ENCODE measurements at places on chromosomes 7 and 10.

GRCh38 chr7:12094365-12094921 lies 116.7 kb upstream of the TMEM106B start:
- DNase-seq: no peak

DNA sequence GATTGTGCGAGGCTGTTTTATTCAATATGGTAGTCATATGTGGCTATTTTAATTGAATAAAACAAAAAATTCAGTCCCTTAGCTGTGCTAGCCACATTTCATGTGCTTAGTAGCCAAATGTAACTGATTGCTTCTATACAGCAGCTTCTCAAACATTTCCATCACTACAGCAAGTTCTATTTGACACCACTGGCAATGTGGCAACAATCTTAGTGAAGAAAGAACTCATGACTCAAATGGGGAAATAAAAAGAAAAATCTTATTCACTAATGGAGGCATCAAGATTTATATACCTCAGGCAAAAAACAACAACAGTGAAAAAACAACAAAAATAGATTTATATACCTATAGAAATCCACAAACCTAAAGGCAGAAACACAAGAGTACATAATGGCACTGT lies 17.9 kb downstream of the SEM1 start:
- no peak for DNase-seq

DNA sequence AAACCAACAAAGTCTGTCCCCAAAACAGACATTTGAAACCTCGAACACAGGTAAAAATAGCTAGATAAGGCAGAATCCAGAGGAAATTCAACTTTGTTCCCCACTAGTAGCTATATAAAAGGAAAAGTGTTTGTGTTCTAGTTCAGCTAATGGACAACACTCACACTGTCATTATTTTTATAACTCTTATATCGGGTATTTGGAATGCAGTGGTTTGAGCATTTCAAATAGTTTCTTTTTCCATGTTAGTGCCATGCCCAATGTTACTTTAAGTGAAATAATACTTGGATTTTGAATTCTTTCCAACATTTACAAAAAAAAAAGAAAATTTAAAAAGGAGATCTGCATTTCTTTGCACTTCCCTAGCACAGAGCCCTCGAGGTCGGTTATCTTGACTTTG lies 213.6 kb downstream of the DOCK4 start:
- no peak for DNase-seq

GRCh38 chr7:143455491-143455890 lies 12.2 kb downstream of the TAS2R60 start:
- no peak for DNase-seq

DNA sequence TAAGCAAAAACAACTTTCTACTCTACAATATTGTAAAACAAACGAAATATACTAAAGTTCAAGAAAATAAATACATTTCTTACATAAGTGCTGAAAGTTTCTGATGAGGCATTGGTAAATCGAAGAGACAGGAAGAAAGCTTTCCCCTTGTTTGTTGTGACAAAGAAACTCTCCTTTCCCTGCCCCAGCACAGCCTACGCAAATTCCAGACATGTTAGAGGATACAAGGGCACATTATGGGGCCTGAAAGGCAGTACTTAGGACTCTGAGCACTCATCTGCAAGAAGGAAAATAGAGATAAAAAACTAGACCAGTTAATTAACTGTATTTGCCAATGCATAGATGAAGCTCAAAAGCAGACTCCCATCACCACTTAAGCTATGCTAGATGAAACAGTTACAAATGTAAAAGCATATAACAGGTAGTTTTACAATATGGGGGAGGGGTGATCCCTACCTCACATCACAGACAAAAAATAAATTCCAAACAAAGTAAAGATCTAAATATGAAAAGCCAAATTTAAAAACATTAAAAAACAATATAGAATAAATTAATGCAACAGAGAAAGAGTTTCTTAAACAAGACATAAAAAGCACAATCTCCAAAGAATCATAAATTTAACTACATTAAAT lies 21.8 kb downstream of the ARHGAP19 start:
- no peak for DNase-seq

GRCh38 chr10:93999401-93999851 lies 5.7 kb downstream of the PLCE1 start:
- DNase-seq: no peak

DNA sequence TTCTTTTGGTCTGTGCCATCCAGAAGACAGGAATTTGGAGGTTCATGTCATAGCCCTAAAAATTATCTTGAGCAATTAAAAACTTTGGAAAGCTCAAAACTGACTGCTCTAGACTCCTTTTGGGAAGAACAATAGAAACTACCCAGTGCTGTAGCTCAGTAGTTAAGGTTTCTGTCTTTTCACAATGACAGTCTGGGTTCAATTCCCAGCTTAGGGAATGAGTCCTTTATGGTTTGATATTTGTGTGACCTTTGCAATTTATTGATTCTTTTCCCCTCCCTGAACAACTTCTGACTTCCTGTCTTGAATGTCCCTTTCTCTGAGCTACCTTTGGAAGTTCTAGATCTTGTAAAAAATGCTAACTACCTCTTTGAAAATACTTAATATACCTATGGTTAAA lies 603.3 kb upstream of the IGFBP3 start:
- DNase-seq: no peak

GRCh38 chr7:143518941-143519340 lies 41.3 kb downstream of the TAS2R41 start:
- no peak for DNase-seq

GRCh38 chr7:133820584-133820983 lies 306.6 kb upstream of the LRGUK start:
- DNase-seq: no peak

GRCh38 chr10:5829267-5829666 lies 16.0 kb upstream of the GDI2 start:
- DNase-seq: no peak

- peak; percentile 56 for DNase-seq
Observed at GRCh38 chr7:157932498-157933218, 595.9 kb downstream of the DNAJB6 start.

GRCh38 chr10:112369495-112370423 lies 4.2 kb upstream of the ACSL5 start:
- DNase-seq: no peak

DNA sequence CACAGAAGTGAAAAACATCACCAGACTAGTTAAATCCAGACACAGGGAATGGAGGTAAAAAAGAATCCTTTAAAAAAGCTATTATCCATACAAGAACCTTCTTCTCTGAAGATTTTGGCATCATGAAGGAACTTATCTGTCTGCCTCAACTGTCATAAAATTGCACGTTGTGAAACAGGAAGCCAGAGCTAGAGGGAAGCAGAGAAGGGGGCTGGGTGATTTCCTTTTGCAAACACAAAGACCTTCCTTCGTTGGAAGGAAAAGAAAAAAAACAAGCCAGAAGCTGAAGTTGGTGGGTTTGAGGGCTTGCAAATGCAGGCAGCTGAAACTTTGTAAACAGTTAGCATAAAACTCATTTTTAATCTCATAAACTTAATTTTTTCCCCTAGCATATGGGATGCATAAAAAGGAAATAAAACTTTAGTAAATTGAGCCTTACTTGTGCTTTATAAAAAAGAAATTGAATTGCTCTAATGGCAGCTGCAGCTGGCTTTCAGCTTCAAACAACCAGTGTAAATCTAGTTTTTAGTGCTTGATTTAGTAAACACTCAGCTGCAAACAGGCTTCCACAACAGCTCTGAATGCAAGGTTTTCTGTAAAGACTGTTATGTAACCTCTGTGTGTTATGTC lies 101.6 kb downstream of the OTUD1 start:
- DNase-seq: no peak
